Hematopoietic multipotent progenitor cell treated with erythropoietin and hydrocortisone succinate and interleukin-3 and kit ligand, for 17 days (in vitro differentiated cells): ENCODE measurements at places on chromosomes 12 and 14.

DNA sequence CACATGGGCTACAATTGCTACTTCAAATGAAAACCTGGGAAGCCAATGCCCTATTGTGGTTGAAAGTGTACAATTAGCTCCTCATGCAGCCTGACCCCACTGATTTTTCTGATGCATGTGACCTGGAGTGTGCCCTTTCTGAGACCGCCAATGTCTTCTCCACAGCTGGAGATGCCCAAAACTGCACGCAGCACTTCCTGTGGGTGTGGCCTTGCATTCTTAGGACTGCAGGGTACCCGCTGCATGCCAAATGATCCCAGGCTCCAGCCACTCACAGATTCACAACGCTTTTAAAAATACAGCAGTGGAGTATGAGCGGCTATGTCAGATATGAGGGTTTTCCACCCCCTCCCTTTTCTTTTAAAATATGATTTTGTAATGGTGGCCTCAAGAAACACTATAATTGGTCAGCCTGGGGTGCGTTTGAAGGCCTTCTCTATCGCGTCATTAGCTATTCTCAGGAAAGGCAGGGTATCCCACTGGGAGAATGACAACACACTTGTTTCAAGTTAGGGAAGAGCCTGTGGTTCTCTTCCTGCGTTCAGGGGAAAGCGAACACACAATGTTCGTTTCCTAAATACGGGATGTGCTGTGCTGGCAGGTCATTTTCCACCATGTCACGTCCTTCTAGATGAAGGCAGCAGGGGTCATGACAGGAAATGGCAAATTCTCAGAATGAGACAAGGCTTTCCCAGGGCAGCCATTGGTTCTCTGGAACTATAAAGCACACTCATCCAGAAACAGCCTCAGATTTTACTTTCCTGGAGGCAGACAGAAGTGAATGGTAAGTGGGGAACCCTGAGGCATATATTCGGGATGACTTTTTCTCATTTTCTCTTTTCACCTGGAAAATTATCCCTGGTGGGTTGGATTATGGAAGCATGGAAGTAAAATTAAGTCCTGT lies at the start of gene APOLD1:
TSS of gene APOLD1 (plus strand) at position 749 of the 904 bp plus-strand sequence. CDS start at position 782, 33 bp downstream.
- no peak for DNase-seq

DNA sequence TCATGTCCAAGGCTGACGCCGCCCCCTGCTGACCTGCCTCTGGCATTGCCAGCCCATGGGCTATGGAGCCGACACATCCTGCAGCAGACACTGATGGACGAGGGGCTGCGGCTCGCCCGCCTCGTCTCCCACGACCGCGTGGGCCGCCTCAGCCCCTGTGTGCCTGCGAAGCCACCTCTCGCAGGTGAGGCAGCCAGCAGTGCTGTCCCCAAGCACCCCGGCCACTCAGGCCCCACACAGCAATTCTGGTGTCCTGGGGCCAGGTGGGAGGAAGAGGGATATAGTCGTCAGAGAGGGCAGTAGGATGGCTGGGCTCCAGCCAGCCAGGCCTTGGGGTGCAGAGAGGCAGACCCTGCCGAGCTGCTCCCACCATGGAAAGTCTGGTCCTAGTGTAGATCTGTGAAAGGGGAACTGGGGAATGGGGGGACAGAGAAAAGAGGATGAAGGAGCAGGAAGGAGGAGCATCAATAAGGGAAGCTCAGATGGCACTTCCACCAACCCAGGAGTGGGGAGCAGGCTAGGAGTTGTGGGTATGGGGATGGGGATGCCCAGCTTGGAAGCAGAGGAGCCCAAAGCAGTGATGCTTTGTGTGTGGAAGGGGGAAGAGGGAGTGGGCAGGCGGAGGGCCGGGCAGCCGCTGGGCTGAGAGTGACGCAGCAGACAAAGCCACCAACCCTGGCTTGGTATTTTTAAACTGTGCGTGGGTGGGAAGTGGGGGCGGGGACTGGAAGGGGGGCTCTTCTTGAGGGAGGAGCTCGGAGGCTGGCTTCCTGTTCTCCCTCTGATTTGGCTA lies 4.7 kb downstream of the NAB2 start:
- peak; percentile 55 for DNase-seq

- DNase-seq: no peak
These were observed 72.1 kb downstream of the PHLDA1 start for GRCh38 chr12:75959506-75959905.

- DNase-seq: no peak
These were observed 11.2 kb downstream of the TTC9 start for GRCh38 chr14:70652871-70653270.

DNA sequence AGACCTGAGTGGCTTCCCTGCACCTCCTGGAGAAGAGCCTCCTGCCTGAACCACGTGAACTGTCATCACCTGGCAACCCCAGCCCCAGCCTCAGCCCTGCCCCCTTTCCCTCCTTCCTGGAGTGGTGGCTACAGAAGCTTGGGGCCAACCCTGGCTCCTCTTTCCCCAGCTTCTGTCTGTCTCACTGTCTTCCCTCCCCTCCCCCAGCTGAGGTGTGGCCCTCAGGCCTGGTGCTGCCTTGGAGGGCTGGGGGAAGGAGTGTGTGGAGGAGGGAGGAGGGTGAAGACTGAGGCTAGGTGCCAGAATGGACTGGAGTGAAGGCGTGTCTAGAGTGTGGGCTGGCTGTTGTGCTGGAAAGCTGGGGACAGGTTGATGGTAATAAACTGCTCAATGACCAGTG lies 9.7 kb downstream of the NFATC4 start:
- no peak for DNase-seq

- DNase-seq: no peak
These were observed 159.6 kb upstream of the C14orf180 start for GRCh38 chr14:104419865-104420505.

GRCh38 chr12:4862809-4863208 lies 46.9 kb upstream of the KCNA1 start:
- DNase-seq: no peak

- DNase-seq: no peak
These were observed 75.0 kb downstream of the ACADS start for GRCh38 chr12:120800665-120801064.

DNA sequence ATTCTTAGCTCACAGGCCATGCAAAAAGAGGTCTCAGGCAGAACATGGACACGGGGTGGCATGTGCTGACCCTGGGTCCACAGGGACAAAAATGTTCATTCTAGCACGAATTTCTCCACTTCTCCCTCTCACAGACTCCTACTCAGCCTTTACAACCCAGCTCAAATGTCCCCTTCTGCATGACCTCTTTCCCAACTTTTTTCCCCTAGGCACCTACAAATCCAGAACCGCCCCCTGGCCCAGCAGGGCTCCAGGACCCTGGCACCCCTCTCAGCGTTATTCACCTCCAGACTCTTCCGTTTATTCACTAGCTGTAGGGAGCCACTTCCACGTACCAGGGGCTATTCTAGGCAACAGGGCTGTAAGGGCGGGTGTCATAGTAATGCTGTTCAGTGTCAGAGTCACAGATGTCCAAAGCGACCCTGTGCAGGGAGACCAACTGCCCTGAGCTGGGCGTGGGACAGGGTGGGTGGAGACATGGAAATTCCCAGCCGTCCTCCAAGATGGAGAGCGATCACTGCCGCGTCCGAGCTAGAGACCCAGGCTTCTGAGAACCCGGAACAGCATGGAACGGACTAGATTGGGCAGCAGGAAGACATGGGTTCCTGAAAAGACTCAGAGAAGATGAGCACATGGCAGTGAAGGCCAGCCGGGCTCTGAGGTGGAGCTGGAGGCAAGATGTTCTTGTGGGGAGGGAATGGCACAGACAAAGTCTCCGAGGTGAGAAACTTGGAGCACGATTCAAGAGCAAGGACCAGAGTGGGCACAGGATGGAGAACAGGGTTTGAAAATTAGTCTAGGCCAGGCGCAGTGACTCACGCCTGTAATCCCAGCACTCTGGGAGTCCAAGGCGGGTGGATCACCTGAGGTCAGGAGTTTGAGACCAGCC lies 274.9 kb upstream of the RTL1 start:
- DNase-seq: no peak

DNA sequence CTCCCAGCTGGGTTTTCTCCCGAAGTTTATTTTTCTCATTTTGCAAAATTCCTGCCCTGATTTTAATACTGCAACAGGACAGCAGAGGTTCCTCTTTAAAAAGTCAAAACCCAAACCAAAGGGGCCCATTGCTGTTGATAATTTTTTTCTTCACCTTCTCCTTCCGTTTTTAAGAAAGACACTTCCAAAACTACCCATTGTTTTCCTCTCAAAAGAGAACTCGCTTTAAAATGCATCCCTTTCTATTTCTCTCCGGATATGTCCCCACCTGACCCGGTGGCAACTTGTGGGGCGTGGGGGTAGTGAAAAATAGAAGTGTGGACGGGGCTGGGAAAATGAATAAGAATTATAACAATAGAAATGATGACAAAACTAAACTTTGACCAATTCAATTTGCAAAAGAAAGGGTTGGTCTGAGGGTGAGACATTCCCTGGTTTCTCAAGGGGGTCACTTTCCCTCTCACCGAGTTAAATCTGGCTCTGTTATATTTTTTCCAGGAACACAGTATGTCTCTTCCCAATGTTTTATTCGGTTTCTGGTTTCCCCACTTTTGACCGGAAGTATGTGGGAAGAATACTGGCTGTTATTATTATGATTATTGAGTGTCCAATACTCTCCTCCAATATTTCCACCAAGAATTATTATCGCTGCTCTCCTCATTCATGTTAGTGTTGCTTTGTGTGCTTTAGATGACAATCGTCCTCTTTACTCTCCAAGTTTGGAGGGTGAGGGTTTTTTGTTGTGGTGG lies 4.1 kb upstream of the TBX5 start:
- no peak for DNase-seq

- DNase-seq: peak; percentile 29
These were observed 79.7 kb downstream of the SPTB start for GRCh38 chr14:64800000-64800399.

- no peak for DNase-seq
These were observed 386.8 kb downstream of the TMEM121 start for GRCh38 chr14:105913221-105913620.

DNA sequence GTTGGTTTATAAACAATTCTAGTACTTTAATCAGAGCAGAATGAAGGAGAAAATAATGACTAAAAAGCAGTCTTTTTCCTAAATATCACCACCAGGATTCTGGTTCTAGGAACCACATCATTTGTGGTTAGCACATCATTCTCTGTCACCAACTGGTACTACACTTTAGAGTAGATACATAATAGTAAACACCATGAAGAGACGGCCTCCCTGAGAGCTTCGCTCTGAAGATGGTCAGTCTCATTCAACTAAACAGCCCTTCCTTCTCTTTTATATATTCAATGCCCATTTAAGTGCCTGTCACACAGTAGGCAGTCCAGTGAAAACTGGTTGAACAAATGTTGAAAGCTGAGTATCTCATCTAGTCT lies 10.9 kb downstream of the SLC38A2 start:
- DNase-seq: no peak

- DNase-seq: no peak
These were observed 17.5 kb upstream of the AICDA start for GRCh38 chr12:8630131-8630530.
